ENCODE measurements at places on chromosomes 7 and 10.

- H3K4me1 ChIP-seq: no peaks in the 10 kb centered on the region
- H3K4me3 ChIP-seq: no peak overlapping the region
- no peaks in the 10 kb centered on the region for H3K36me3 ChIP-seq
- no peak overlapping the region for H3K27ac ChIP-seq
- DNase-seq: no peak
Observed at GRCh38 chr7:83876593-83876992, 227.7 kb upstream of the SEMA3E start.

GRCh38 chr7:134071355-134072331, 55.5 kb upstream of the LRGUK start:
- H3K4me1 ChIP-seq: no peaks in the 10 kb centered on the region
- no peak overlapping the region for H3K4me3 ChIP-seq

DNA sequence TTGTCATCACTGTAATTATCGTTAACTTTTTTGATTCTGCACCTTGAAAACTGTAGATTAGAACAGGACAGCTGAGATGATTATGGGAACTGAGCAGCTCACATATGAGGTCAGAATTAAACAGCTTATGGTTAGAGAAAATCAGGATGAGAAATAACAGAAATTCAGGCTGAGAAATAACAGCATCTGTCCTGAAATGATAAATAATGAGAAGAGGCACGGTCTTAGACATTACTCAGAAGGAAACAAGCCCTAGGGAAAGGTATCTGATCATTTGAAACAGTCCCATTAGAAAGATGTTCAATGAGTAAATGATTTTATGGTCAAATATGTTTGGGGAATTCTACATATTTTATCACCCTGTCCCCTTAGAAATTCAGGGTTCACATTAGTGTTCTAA, 65.6 kb upstream of the PCGF5 start:
- no peak for DNase-seq
- H3K4me1 ChIP-seq: no peaks in the 10 kb centered on the region

DNA sequence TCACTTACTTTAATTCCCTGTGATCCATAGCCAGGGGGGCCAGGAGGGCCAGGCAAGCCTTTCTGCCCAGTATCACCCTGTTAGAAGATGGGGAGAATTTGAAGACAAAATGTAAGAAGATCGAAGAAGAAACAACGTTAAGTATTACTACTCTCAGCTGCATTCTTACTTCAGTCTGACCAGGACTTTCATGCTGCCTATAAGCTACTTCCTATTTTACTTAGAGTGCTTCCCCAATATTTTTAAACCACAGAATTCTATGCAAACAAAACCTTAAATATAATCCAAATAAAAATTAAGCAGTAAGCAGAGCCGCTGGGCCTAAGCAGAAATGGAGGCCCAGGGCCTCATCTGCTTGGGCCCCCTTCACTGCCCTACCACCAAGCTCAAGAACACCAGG, 117.8 kb downstream of the COL28A1 start:
- H3K4me1 ChIP-seq: no peaks in the 10 kb centered on the region
- H3K36me3 ChIP-seq: no peaks in the 10 kb centered on the region
- no peak for DNase-seq
- no peak overlapping the region for H3K4me3 ChIP-seq

DNA sequence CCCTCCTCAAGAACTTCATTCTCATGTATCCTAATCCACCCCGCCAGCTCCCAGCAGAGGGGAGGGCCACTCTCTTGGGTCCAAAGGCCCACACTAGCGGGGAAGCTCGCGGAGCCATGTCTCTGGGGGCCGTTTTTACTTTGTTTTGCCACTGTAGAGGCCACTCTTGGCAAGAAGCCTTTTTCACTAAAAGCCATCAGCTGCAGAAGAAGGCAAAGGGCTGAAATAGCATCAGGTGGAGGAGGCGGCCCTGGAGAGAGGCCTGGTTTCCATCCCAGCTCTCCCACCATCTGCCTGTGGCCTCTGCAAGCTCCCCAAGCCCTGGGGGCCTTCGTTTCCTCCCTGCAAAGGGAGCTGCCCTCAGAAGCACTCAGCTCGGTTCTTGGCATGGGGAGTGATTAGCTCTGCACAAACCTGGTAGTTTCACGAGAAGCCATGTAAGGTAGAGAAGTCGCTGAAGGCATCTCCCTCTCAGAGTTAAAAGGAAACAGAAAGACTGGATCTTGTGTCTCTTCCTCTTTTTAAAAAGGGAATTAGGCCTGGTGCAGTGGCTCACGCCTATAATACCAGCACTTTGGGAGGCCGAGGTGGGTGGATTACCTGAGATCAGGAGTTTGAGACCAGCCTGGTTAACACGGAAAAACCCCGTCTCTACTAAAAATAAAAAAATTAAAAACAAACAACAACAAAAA, 70.3 kb downstream of the PARP12 start:
- H3K27me3 ChIP-seq: no peaks in the 10 kb centered on the region
- no peak overlapping the region for H3K27ac ChIP-seq
- no peak overlapping the region for H3K4me3 ChIP-seq
- no peaks in the 10 kb centered on the region for H3K4me1 ChIP-seq
- no peak for DNase-seq

- H3K27ac ChIP-seq: peak overlapping the region; percentile 29
- no peaks in the 10 kb centered on the region for H3K36me3 ChIP-seq
- H3K27me3 ChIP-seq: no peaks in the 10 kb centered on the region
- DNase-seq: peak; percentile 60
- H3K4me1 ChIP-seq: peaks cover 41% of the 10 kb centered on the region
- H3K4me3 ChIP-seq: no peak overlapping the region
Observed at GRCh38 chr10:44946205-44946604, 13.4 kb upstream of the RASSF4 start.

DNA sequence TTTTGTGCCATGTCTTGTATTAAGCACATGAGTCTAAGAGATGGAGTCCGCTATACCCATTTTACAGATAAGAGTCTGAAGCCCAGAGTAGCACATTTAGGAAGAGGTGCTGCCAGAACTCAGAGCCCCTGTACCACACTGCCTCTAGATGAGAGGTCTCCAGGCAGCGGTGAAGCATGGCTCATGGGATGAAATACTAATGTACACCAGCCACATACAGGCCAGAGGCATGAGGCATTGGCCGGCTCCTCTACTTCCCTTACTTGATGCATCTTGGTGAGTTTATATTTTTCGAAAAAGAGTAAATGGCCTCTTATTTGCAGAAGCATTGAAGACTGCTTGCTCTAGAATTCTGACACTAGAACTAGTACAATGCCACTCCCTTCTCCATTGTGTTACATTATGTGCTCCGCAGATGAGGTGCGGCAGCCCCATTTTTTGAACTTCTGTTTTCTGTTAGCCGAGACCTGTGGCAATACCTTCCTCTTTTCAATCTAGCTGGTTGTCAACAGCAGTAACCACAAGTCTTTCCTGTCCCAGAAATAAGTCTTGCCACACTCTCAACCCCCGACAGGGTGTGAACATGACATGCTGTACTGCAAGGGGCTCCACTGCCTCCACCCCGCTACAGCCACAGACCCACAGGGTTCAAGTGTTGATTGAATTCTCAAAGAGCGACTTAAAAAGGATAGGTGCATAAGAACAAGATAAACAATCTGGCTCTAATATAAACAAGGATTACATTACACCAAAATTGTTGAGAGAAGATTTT, 145.3 kb downstream of the CELF2 start:
- no peak for DNase-seq
- no peak overlapping the region for H3K4me3 ChIP-seq
- no peaks in the 10 kb centered on the region for H3K36me3 ChIP-seq

DNA sequence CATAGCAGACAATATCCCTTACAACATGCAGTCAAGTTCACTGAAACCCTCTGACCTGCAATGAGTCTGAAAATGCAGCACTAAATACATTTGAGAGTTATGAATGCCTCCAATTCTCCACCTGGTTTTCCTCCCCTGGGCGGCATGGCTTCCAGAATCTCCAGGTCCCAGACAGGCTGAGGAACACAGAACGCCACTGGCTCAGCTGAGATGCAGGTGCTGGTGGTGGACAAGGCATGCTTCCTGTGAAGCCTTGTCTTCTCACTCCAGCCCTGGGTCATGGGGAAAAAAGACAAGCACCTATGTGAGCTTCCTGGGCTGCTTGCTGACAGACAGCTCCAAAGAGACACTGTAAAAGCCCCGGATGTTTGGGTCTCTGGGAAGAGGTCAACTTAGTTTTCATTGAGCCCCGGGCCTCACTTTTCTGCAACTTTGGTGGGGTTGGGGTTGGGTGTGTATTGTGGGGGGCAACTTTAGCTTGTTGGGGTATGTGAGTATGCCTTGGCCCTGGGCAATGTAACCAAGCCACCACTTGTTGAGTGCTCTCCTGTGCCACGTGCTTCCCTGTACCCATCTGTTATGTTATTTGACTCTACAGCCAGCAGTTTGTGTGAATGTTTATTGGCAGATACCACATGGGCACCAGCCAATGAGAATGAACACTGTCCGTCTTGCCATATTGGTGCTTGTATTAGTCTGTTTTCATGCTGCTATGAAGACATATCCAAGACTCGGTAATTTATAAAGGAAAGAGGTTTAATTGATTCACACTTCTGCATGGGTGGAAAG, 127.8 kb downstream of the EMX2 start:
- peaks cover 6% of the 10 kb centered on the region for H3K4me1 ChIP-seq
- no peaks in the 10 kb centered on the region for H3K36me3 ChIP-seq
- H3K27me3 ChIP-seq: no peaks in the 10 kb centered on the region
- no peak overlapping the region for H3K4me3 ChIP-seq
- DNase-seq: no peak
